ENCODE measurements at places on chromosomes 6 and 20. TPM values are rescaled to one million over a fixed set of nuclear protein-coding genes. Genes with fewer than 3 reads are reported as not detected.

Gene HM13
- 56.0 TPM for total RNA-seq

Gene ENPP3
- total RNA-seq, result 0.51 TPM

Gene IMPG1
- not detected for total RNA-seq

Gene PRL
- total RNA-seq, result not detected

Gene HDAC2
- total RNA-seq, result 81.4 TPM

Gene HLA-DQB1
- total RNA-seq, result under 0.01 TPM

Gene SLC22A3
- not detected for total RNA-seq

Gene MCCD1
- not detected for total RNA-seq

Gene DCDC2
- total RNA-seq, result not detected

Gene PTCRA
- not detected for total RNA-seq

Gene OR12D3
- not detected for total RNA-seq

Gene FRK
- total RNA-seq, result 0.13 TPM

Gene FNDC1
- total RNA-seq, result not detected

Gene NOTCH4
- total RNA-seq, result 13.3 TPM

Gene KHDC1L
- total RNA-seq, result not detected

Gene MLN
- total RNA-seq, result not detected

Gene LRRN4
- total RNA-seq, result not detected

Gene WFDC12
- not detected for total RNA-seq

Gene KIAA1755
- not detected for total RNA-seq

Gene MARCKS
- total RNA-seq, result 218 TPM

Gene OVOL2
- not detected for total RNA-seq

Gene BHLHE23
- not detected for total RNA-seq

Gene EEF1E1
- total RNA-seq, result 37.2 TPM

Gene ACOT8
- total RNA-seq, result 36.0 TPM

Gene TRIM10
- not detected for total RNA-seq

Gene TSHZ2
- 0.77 TPM for total RNA-seq

Gene BACH2
- total RNA-seq, result 4.3 TPM
